ENCODE measurements at places on chromosomes 3 and 15.

DNA sequence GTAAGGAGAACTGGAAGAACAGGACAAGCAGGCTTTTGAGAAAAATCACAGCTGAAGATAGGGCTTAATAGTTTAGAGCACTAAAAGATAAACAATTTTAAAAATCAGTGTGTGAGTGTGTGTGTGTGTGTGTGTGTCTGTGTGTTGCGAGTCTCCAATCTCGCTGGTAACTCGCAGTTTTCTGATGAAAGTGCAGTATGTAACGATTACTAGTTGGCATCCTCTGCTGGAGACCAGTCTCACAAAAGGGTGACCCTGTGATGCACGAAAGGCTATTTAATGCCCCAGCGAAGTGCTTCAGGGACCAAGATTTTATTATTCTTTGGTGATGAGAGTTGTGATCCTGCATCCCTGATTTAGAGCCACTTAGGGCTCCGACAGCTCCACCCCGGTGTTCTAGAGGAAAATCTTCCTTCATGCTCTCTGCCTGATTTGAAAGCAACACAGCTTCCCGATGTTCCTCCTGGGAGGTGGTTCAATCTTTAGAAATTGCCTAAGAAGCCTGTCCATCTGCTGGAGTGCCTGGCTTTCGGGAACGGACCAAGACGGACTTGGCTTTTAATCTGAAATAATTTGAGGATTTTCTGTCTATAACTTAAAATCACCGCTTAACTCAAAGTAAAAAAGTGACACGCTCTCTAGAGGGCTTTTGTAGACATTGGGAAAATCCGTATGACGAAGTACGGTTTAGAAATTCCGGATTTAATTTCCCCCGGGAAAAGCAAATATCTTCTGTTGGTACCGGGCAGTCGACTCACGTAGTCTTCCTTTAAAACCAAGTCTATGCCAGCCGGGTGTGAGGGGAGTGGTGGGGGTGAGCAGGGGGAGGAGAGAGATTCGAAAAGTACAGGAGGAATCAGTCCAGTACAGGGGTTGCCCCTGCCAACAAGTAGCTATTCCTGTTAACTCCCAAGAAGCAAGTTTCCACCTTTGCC lies 1.1 kb upstream of the ALCAM start:
- no peak for DNase-seq

DNA sequence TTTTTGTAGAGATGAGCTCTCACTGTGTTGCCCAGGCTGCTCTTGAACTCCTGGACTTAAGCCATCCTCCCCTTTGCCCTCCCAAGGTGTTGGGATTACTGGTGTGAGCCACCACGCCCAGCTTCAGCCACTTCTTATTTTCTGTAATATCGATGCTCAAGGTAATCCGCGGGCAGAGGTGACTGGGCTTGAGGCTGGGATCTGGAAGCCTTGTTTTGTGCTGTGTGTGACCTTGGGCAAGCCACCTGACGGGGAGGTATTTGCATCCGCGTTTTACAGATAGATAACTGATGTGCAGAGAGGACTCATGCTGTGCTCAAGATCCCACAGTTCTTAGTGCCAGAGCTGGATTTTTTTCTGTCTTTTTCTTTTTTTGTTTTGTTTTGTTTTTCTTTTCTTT lies 27.8 kb upstream of the SEMA4B start:
- DNase-seq: no peak

DNA sequence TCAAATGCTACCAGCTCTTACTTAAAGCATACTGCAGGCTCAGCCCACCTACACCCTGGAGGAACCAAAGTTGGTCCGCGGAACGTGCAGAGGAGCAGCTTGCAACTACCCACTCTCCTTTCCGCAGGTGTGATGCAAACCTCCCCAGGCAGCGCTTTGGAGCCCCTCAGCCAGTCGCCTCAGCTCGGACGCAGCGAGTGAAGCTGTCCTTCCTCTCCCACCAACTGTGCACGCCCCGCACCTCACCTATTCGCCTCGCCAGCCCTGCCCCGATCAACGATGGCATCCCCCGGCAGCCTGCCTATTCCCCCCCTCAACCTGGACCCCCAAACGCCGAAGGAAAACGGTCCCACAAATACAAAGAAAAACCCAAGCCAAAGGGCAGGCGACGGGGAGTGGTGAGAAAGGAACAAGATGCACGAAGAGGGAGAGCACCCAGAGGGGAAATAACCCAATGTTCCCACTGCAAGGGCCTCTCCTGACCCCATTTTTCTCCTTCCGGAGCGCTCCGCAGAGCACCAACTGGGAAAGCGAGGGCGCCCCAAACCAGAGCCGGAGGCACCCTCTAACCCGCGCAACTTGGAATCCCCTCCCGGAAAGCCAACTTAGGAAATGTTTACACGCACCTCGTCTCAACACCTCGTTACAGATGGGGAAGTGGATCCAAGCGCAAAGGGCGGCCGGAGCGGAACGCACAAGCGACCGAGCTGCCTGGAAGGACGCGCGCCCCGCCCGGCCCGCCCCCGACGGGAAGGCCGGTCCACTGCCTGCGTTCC lies 665 bp downstream of the GLB1 start:
- DNase-seq: no peak

DNA sequence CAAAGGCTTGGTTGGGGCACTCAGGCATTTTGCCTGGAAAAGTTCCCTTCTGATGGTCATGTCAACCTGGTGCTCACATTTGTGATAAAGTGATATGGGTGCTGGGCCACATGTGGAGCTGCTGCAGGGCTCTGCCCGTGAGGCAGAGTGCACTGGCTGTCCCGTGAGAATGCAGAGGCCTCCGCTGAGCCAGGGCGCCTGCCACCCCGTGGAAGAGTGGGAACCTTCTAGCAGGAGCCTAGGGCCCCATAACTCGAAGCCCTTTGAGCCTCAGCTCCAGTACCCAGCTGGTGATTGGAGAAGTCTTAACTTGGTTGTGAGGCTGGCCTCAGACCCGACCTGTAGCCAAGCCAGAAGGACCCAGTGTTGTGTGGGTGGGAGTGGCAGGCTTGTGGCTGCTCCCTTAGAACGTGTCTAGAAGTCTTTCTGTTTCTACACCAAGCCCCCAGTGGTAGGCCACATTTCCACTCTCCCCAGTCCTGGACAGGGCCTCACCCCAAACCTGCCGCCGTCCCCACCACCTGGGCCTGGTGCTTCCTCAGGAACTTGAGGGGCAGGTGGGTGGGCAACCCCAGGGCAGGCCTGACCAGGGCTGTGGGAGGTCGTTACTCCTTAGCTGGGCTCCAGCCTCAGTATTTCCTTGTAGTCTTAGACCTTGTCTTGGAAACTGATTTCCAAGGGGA lies 19.7 kb downstream of the SEC61A1 start:
- DNase-seq: no peak

DNA sequence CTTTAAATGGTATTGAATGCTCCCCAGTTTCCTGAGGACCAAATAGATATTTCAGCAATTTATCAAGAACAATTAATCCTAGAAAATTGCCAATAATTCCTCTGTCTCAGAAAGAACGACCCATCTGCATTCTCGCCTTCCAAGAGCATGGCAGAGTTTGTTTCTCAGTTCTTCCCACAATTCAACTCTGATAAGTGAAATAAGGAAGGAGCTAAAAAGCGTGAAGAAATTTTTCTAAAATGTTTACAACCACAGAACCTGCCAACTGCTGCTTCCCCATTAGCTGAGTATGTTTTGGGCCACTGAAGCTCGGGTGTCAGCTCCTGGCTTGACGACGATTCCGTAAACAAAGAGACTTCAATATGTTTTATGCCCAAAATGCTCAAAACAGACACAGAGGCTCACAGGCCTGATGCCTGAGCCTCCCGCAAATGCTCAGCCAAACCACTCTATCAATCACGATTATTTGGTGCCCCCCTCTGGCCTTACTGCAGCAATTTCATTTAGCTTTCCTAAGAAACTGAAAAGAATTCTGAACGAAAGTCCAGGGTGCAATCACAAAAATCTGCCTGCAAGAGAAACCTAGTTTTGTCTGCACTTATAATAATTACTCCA lies 259.2 kb upstream of the CCDC54 start:
- DNase-seq: no peak

DNA sequence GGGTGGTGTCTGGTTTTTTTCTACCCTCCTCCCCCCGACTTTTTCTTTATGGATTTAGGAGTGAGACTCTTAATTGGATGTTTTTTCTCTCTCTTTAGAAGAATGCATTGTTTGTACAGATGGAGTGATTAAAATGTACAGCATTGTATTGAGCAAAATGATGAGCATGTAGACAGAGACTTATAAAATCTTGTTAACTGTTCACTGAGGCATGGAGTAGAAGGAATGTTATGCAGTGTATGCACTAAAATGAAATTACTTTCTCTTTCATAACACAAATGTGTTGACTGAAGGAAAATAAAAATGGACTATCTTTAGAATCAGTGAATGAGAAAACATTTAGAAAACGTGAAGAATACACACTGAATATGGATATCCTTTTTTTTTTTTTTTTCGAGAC lies 39.8 kb downstream of the ZFAND6 start:
- no peak for DNase-seq

DNA sequence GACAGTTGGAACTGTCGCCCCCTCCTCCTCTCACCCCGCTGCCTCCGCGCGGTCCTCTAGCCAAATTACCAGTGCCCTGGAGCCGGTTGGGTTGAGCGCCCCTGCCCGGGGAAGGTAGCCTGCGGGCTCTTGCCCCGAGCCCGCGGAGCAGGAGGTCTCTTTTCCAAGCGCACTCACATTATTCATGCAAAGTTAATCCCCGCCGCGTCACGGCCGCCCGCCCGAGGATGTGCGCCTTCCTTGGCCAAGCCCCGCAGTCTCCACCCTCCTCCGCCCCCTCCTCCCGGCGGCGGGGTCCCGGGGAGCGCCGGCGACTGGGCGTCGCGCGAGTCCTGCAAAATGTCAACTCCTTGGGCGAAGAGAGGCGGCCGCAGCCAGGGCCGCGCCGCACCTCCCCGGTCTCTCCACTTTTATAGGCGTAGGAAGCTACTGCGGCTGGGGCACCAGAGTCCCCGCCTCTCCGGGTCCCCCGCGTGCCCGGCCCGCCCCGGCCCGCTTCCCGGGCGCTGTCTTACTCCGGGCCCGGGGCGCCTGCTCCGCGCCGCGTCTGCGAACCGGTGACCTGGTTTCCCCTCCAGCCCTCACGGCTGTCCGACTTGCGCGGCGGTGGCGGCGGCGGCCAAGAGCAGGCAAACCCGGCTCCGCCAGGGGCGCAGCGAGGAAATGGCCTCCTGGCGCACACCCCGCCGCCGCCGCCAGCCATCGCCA lies at the start of gene THRB:
TSS of gene THRB (minus strand) at position 233 of the 708 bp plus-strand sequence.
- no peak for DNase-seq

DNA sequence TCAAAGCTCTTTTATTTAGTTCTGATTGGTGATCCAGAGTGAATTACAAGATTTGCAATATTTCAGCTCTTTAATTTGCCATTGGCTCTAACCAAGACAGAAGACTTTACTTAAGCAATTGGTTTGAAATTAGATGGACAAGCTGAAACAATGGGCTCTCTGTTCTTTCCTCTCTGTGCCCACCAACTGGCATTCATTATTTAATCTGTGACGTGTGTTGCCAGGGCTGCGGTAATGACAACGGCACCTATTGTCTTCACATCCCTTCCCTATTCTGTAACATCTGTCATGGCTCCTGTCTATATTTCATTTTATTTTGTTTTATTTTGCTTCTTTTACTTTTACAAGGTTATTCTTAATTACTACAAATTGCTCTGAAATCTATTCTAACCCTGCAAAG lies 33.9 kb downstream of the PLD1 start:
- DNase-seq: no peak

- DNase-seq: no peak
Measured at GRCh38 chr3:133512416-133513089, 60.9 kb upstream of the CDV3 start.

- no peak for DNase-seq
Measured at GRCh38 chr15:77004189-77004588, 9.3 kb downstream of the PSTPIP1 start.

GRCh38 chr3:175885231-175885766 lies 1026.2 kb downstream of the NAALADL2 start:
- no peak for DNase-seq

- DNase-seq: no peak
Measured at GRCh38 chr3:159913712-159914414, 74.8 kb upstream of the IL12A start.

- DNase-seq: no peak
Measured at GRCh38 chr3:4449043-4449805, 17.8 kb downstream of the SUMF1 start.

- DNase-seq: no peak
Measured at GRCh38 chr3:2873986-2874385, 236.2 kb downstream of the IL5RA start.

DNA sequence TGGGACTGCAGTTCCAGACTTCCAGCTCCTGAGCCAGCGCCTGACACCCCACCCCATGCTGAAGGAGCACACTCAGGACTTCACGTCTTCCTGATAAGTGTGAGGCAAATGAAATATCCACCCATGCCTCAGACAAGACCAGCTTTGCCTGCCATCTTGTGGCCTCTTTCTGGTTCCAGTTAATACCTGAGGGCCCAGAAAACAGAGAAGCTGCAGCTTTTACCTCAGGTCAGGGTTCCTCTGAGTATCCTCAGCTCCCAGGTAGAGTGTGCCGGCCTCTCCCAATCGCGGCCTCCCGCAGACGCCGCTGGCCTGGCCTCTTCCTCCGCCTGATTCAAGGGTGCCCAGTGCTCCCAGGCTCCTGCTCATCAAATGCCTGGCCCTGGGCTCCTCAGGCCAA lies 5.1 kb upstream of the KLHL6 start:
- no peak for DNase-seq

DNA sequence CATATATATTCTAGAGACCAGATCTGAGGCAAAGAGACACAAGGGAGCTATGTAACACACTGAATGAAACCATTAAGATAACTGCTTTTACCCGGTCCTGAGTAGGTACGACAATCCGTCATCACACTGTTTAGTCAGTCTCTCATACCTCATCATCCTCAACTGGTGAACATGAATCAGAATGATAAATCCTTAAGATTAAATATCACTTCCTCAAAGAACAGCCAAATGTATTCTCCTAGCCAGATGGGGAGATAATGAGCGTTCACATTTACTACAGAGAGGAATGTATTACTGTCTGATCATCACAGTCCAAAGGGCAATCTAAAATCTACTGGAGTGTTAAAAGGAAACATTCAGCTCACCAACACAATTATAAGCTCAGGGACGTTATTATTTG lies 319.4 kb upstream of the STAC start:
- DNase-seq: no peak

DNA sequence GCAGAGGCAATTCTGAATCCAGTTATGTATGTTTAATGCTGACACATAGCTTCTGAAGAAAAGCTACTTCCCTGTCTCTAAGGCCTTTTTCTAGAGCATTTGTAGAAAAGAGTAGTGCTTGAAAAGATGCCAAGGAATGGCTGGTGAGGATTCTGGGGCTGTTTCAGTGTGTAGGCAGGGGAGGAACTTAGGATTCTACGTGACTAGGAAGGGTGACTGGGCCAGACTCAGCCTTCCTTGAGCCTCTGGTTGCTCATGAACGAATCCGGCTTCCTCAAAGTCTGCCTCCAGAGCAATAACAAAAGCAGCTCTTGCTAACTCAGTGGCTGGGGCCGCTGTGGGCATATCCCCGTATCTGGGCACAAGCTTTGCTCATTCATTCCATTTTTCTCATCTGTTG lies 104.8 kb upstream of the WNT5A start:
- DNase-seq: no peak

GRCh38 chr3:146865175-146865755 lies 260.1 kb upstream of the PLSCR5 start:
- DNase-seq: no peak
